ENCODE measurements at places on chromosomes 1 and 21.

DNA sequence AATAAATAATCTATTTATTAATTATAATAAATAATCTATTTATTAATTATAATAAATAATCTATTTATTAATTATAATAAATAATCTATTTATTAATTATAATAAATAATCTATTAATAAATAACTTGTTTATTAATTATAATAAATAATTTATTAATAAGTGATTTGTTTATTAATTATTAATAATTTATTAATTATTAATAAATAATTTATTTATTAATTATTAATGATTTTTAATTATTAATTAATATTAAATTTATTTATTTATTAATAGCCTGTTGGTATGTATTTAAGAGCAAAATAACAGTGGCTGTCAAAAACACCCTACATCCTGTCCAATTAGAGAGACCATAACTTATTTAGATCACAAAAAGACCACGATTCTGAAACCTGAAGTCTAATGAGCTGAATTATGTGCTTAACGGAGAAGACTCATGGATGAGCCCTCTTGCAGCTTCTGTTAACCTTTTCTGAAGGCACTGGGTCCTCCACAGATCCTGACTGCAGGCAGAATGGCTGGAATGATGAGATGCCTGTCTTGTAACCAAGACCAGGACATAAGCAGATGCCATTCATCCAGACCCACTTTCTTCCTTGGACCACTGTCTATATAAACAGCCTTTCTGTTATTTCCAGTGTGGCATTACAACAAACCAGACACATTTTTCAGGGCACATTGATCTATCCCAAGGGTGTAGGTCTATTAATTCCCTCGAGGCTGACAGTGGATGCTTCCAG lies 134.2 kb downstream of the SETD4 start:
- DNase-seq, result no peak
- no peaks in the 10 kb centered on the region for H3K4me1 ChIP-seq
- no peak overlapping the region for H3K27ac ChIP-seq
- H3K36me3 ChIP-seq, result no peaks in the 10 kb centered on the region
- H3K27me3 ChIP-seq, result peaks cover 17% of the 10 kb centered on the region

DNA sequence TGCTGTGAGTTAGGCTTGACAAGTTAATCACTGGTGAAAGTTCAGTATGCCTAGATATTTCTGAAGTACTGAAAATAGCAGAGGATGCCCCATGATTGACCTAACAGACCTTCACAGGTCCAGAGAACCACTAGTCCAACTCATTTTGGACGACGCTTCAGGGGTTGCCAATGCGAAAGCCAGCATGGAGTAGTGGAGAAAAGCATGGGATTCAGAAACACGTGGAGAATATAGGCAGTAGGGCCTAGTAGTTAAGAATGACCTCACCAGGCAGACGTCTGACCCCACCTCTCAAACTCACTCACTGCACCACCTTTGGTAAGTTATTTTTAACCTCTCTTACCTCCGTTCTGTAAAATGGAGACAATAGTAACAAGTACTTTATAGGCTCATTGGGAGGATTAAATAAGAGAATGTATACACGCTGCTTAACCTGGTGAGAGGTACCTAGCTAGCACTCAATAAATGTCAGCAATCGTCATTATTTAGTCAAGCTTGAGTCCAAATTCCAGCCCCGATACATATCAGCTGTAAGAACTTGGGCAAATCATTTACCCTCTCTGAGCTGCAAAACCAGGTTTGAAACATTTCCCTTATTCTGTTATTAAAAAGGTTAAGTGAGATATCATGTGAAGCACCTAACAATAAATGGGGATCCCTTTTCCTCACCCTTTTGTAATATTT lies 13.2 kb downstream of the PLPP3 start:
- H3K4me3 ChIP-seq, result no peak overlapping the region
- no peaks in the 10 kb centered on the region for H3K36me3 ChIP-seq
- no peak for DNase-seq
- no peak overlapping the region for H3K27ac ChIP-seq
- H3K27me3 ChIP-seq, result peaks cover 3% of the 10 kb centered on the region
- H3K4me1 ChIP-seq, result no peaks in the 10 kb centered on the region

DNA sequence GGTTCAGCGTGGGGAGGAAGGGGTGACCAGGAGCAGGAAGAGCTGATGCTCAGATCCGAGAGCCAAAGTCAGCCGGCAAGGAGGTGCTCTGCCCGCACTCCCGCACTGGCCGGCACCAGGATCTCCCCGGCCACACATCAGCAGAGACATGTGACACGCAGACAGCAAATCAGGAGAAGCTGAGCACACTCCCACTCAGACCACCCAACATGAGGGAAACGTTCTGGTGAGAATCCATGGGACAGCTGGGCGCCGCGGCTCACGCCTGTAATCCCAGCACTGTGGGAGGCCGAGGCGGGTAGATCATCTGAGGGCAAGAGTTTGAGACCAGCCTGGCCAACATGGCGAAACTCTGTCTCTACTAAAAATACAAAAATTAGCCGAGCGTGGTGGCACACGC lies 18.6 kb upstream of the PTTG1IP start:
- DNase-seq, result no peak
- H3K36me3 ChIP-seq, result peaks cover 6% of the 10 kb centered on the region
- no peaks in the 10 kb centered on the region for H3K27me3 ChIP-seq
- peak overlapping the region; percentile 24 for H3K27ac ChIP-seq
- H3K4me3 ChIP-seq, result no peak overlapping the region

DNA sequence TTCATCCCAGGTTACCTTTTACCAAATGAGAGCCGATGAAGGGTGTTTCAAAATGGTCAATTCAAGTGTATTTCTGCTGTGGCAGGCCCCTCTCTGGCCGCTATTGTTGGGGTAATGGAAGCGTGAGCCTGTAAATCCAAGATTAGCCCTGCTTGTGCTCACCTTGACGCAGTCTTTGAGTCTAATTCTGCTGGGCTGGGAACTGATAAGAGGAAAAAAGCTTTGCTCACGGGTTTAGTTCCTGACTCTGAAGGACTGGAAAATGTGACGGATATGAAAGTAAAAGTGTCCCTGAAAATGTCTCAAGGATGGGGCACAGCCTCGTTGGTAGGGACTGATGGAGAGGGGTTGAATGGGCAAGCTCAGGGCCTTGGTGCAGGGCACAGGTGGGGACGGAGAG lies 125.9 kb upstream of the GALNT2 start:
- no peak overlapping the region for H3K27ac ChIP-seq
- no peaks in the 10 kb centered on the region for H3K4me1 ChIP-seq
- no peak for DNase-seq
- no peak overlapping the region for H3K4me3 ChIP-seq
- peaks cover 4% of the 10 kb centered on the region for H3K27me3 ChIP-seq

Data from activated naive CD4-positive, alpha-beta T cell treated with anti-CD3 and anti-CD28 coated beads for 36 hours (primary cell).